Ovary (tissue), 10 donors: ENCODE measurements at places on chromosomes 6 and 20. TPM values are rescaled to one million over a fixed set of nuclear protein-coding genes. Genes with fewer than 3 reads are reported as not detected.

DNA sequence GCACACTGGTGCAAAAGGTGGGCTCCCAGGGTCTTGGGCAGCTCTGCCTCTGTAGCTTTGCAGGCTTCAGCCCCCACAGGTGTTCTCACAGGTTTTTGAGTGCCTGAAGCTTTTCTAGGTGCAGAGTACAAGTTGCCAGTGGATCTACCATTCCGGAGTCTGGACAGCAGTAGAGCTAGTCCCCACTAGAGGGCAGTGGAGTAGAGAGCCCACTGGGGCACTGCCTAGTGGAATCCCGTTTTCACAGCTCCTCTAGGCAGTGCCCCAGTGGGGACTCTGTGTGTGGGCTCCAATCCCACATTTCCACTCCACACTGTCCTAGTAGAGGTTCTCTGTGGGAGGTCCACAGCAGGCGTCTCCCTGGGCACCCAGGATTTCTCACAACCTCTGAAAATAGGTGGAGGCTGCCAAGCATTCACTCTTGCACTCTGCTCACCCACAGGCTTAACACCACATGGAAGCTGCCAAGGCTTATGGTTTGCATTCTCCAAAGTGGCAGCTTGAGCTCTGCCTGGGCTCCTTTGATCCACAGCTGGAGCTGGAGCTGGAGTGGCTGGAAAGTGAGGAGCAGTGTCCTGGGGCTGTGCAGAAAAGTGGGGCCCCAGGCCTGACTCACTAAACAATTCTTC lies 86.3 kb upstream of the PROKR2 start:
- H3K27me3 ChIP-seq: no peaks in the 10 kb centered on the region
- no peak overlapping the region for H3K27ac ChIP-seq
- H3K4me1 ChIP-seq: no peaks in the 10 kb centered on the region

GRCh38 chr6:6659600-6660327 lies 71.2 kb downstream of the LY86 start:
- no peak overlapping the region for H3K27ac ChIP-seq
- no peaks in the 10 kb centered on the region for H3K36me3 ChIP-seq
- no peak overlapping the region for H3K4me3 ChIP-seq
- DNase-seq: no peak

DNA sequence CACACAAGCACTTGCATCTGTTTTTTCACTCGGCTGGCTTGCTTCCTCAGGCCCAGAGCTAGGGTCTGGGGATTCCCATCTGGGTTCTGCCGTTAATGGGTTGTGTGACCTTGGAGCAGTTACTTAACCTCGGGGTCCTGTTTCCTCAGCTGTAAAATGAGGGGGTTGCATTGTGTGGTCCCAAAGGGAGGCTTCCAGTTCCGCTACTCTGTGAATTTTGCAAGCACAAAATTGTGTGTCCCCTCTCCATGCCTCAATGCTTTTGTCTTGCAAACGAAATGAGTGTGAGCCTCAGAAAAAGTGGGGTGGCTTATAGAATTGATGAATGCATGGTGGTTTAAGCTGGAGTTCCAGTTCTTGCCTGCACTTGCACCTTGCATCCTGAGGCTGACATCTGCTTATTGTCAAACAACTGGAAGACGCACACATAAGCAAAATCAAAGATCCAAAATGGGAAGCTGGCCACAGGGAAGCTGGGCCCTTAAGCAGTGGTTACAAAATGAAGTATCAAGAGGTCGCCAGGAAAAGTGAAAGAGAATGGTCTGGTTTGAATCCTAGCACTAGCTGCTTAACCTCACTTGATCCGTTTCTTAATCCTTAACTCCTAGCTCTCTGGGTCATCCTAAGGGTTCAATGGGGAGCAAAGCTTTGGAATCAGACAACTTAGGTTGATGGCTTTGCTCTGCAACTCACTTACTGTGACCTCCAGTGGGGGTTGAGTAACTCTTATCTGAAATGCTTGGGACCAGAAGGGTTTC lies 490.6 kb downstream of the DHX35 start:
- no peaks in the 10 kb centered on the region for H3K4me1 ChIP-seq
- no peaks in the 10 kb centered on the region for H3K27me3 ChIP-seq
- no peaks in the 10 kb centered on the region for H3K36me3 ChIP-seq
- no peak overlapping the region for H3K4me3 ChIP-seq

DNA sequence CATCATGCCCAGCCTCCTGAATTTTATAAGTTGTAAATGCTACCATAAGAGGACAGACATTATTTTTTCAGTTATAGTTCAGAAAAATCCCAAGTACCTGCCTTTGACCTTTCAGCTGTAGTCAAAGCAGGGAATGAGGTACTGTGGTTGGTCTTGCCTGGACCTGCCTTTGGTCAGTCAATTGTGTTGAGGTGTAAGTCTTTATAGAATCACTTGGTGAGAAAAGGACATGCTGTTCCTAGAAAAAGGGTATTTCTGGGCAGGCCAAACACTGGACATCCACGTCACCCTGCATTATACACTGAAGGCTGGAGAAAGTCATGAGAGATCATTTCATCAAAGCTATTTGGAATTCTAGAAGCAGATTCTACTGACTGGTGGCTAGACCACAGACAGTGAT lies 40.3 kb downstream of the PEX7 start:
- H3K36me3 ChIP-seq: no peaks in the 10 kb centered on the region
- no peak overlapping the region for H3K27ac ChIP-seq
- H3K4me1 ChIP-seq: no peaks in the 10 kb centered on the region
- no peak overlapping the region for H3K4me3 ChIP-seq
- DNase-seq: no peak

DNA sequence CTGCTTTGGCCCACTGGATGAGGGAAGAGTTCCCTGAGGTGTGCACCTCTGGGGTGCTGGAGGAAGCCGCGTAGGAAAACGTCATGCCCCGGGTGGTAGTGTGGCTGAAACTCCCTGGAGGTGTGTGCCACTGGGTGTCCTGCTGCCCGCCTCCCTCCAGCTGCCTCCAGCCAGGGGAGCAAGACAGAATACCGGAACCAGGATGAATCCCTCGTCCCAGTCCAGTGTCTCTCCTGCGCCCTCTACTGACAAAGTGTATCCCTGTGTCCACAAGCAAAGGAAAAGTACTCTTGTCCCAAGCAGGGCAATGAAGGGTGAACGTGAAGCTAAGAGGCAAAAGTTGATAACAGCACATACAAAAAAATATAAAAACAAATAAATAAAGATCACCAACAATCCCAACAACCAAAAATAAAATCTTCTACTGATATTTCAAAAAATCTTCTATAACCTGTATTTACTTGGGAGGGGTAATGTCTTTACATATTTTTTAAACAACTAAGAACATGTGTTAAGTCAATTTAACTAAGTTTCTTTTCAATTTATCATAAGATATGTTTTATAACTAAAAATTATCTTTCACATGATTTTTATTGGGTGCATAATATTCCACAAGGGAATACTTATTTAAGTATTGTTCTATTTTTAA lies 437.6 kb downstream of the MAFB start:
- no peaks in the 10 kb centered on the region for H3K36me3 ChIP-seq
- no peaks in the 10 kb centered on the region for H3K4me1 ChIP-seq
- no peaks in the 10 kb centered on the region for H3K27me3 ChIP-seq
- no peak overlapping the region for H3K27ac ChIP-seq
- no peak overlapping the region for H3K4me3 ChIP-seq
- no peak for DNase-seq

Gene DLL1
- total RNA-seq: 6.1 TPM

Gene DCDC2
- total RNA-seq: not detected

Gene PERP
- total RNA-seq: 9.0 TPM
